Naive thymus-derived CD8-positive, alpha-beta T cell (primary cell): ENCODE measurements at places on chromosomes 6 and 20.

DNA sequence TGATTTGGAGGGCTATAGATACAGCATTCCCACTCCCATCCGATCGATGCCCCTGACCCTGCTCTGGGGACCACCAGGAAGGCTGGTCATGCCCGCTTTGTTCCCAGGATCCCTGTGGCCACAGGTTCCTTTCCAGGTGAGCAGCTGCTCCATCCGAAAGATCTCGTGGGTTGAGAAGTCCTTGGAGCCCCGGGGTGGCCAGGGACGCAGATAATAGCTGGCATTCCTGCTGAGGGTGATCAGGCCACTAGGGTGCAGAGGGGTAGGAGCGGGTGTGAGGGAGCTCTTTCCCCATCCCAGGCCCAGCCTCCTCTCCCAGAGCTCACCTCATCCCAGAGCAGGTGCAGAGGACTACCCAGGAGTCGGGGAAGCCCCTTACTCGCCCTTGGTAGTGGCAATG lies 7.4 kb downstream of the ADAM33 start:
- no peak for DNase-seq

DNA sequence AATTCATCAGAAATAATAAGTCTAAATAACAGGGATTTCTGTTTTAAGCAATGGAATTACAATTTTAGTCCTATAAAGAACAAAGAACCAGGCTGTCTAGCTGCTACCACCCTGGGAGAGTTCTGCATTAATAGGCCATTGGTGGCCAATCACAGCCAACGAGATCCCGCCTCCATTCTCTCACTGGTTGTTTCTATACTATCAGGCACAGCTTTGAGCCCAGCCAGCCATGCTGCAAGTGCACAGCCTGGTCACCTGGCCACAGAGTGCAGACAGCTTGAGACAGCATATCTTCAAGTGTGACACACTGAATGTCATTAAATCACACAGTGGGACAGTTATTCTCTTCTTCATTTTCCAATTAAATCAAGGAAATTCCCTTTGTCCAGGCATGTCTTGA lies 16.1 kb upstream of the RAB22A start:
- no peak for DNase-seq

DNA sequence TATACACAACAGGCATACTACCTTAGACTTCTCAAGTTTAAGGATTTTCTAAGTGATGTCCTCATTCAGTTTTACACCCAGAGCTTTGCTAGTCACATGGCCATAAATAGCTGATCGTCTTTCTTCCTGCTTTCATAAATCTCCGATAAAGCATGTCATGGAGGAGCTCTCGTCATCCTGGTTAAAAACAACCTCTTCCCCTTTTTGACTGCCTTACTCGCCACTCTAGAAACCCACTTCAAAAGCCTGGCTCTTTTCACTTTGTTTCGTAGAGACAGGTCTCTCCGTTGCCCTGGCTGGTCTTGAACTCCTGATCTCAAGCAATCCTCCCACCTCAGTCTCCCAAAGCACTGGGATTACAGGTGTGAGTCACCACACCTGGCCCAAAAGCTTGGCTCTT lies 67.0 kb upstream of the SMIM29 start:
- no peak for DNase-seq

- DNase-seq: no peak
These were observed 28.8 kb upstream of the ME1 start for GRCh38 chr6:83459663-83460062.

GRCh38 chr20:14883324-14883723 lies 545.9 kb upstream of the FLRT3 start:
- no peak for DNase-seq

DNA sequence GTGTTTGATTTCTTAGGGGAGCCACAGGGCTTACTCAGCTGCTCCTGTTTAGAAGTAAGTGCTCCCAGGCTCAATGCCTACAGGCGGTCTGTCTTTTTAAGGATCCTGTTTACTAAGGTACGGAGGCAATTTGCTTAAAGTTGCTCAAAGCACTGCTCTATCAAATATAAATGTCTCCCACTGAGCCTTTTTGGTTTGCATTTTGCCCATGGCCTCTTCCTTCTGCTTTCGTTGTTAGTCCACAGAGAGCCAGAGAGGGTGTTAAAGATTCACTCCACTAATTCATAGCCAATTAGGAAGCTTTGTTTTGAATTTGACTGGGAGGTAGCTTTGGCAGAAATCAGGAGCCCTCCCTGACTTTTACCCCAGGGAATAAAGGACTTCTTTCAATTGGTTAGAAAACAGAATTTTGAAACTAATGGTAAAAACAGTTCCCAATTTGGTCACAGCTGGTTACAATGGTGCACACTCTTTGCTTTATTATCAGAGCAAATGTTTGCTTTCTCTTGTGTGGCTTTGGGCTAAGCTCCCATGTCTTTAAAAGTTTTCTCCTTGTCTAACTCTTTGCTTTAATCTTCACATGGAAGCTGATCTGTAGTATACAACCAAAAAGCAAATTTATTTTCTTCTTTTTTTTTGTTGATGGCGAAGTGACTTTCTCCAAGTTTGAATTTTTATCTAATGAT lies 126.2 kb downstream of the IMPG1 start:
- no peak for DNase-seq

DNA sequence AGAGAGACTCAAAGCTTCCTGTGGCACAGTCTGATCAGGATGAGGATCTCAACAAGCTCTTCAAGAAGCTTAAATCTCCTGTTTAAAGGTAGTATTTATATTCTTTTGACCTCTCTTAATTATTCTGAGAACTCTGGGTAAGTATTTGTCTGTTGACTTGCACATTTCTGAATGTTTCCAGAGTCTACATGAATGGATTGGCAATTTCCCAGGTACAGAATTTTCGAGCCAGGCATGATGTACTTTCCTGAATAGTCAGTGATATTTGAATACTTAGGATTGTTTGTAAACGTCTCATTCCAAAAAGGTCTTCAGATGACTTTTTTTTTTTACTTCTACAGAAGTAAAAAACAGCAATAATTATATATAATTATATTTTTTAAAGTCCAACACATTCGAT lies 293.4 kb downstream of the TBC1D32 start:
- no peak for DNase-seq

DNA sequence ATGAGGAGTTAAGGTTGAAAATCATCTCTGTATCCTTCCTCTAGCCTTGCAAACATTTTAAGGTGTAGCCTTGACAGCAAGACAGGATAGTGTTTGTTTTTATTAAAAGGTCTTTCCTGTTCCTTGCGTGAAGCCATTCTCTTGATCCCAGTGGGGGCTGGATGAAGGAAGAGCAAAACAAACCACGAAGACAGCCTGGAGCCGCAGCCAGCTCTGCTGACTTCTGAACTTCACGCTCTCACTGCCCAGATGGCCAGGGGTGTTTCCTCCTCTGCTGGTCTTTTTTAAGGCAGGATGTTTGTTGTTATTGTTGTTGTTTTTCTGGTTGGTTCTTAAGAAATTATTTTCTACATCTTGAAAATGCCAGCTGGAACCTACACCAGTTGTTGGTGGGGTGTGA lies 156.4 kb downstream of the MTHFD1L start:
- DNase-seq: no peak

DNA sequence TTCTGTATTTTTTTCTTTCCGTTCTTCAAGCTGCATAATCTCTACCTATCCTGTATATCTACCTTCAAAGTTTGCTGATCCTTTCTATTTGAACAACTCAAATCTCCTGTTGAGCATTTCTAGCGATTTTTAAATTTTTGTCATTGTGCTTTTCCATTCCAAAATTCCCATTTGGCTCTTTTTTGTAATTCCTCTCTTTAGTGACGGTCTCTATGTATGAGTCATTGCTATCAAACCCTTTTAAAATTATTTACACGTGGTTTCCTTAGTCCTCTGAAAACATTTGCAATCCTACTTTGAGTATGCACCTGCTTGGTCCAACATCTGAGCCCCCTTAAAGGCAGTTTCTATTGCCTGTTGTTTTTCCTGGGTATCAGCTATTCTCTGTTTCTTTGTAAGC lies 100.5 kb upstream of the FOXC1 start:
- DNase-seq: no peak

DNA sequence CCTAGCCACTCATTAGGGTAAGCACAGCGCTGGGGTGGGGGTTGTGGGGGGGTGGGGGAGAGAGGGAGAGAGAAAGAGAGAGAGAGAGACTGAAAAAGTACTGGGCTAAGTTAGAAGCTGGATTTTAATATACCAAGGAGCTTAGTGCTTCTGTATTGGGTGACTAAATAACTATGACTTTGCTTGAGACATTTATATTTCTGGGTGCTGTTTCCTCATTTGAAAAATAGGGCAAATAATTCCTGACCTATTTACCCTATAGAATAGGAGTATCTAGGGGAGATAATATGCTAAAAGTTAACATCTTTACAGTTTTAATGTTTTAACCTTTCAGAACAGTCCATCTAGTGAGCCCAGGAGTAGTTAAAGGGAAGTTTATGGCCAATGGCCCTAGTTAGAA lies 7.7 kb downstream of the NKAIN2 start:
- no peak for DNase-seq

DNA sequence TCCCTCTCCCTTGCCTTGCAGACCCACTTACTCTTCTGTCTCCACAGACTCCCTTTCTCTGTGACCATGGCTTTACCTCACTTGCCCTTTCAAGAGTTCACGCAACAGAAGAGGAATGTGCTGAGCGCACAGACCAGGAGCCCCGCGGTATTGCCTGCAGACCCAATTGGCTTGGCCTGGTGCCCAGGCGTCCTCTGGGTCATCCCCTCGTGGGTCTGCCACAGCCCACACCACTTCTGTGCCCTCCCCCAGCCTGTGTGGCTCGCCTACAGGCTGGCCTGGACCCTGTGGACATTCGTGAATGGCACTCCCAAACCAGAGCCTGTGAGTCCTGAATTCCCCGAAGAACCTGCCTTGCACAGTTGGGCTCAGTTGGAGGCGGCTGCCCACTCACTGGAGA lies 15.3 kb upstream of the NINL start:
- DNase-seq: no peak

DNA sequence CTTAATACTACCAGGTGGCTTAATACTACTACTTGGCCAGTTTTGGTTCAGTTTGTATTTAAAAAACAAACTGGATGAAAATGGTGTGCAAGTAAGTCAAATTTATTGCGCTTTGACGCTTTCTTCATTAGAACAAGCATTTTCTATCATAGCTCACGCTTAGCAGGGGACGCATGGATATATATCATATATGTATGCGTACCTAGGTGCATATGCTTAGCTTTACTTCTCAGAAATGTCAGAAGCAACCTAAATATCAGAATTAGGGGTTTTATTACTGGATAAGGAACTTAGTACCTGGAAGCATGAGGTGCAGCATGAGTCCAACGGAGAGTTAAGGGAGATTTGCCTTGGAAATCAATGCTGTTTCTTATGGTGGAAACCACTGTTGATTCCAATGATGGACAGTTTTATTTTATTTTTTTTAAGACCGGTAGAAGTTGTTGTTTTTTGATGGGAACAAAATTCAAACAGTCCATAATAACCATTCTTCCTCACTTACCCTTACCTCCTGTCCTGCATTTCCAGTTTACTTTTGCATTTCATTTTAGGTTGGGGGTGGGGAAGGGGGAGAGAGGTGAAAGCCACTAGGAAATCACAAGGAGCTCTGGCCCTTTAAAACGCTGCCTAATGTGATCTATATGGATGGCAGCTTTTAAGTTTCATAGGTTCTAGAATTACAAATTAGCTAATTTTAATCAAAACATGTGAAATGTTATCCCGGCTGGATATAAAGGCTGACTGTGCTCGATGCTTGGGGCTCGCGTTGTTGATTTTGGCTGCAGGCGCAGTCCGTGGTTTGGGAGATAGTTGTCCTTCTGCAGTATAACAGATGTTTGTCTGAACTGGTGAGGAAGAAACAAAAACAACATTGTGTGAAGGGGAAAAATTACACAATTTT lies 2.1 kb downstream of the SOBP start:
- DNase-seq: no peak

- DNase-seq: no peak
These were observed 22.5 kb downstream of the STAU1 start for GRCh38 chr20:49165611-49166010.

DNA sequence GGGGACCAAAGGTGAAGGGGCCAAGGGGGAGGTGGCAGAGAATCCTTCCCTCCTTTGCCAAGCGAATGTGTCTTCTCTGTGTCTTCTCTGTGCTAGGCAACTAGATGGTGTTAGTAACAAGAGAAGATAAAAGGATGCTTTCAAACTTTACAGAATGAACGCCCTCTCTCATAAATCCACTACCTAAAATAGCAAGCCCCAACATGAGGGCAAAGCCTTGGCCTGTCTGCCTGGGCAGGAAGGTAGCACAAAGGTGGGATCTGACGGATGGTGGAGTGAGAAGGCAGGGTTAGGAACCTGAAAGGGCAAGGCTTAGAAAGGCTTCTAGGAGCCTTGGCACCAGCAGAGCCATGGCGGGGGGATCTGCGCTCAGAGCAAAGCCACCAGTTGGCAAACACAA lies 13.6 kb upstream of the TGM3 start:
- no peak for DNase-seq

DNA sequence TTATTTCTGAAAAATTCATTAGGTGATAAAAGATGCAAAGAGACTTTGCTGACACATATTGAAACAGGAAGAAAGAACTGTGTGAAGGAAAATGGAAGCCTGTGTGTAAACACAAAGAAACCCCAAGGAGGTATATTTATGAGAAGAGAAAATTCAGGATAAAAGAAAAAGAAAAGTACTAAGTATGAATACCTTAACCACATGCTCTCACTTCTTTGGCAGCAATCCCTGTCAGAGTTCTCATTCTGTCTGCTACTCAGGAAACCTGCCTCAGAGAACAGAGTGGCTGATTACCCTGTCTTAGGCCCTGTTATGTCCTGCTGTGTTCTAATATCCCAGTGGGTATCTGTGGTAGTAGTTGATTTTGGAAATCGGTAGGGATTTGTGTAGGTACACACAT lies 457.9 kb downstream of the TBC1D32 start:
- no peak for DNase-seq

- no peak for DNase-seq
These were observed 23.4 kb downstream of the THBS2 start for GRCh38 chr6:169230322-169230665.

GRCh38 chr6:111624401-111625098 lies 18.9 kb upstream of the TRAF3IP2 start:
- no peak for DNase-seq
